Esophagus mucosa (tissue), 1 donor: ENCODE measurements at places on chromosomes 5 and 9. TPM values are rescaled to one million over a fixed set of nuclear protein-coding genes. Genes with fewer than 3 reads are reported as not detected.

DNA sequence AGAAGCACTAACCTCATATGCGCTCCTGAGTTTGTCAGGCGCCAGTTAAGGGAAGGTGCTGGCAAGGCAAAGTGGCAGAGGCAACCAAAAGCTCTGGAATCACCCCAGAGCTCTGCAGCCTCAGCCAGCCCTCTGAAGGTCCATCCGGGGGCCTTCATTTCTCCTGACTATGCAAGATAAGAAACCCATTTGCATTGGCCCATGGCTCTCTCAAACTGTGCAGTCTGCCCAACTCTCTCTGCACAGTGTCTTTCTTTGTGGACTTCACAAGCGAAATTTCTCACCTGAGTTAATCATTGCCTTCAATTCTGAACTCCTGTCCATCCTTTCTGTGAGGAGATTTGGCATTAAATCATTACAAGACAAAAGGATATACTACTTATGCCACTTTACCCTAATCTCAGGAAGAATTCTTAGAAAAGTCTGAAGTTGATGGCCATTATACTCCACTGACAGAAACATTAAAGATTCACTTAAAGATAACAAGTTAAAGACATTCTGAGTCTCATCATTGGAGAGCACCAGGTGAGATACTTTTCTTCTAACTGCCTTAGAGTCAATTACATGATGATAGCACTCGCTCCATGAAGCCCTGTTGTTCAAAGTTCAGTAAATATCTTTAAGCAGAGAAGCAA is 235.6 kb downstream of the SPOCK1 start:
- ATAC-seq, result no peak

DNA sequence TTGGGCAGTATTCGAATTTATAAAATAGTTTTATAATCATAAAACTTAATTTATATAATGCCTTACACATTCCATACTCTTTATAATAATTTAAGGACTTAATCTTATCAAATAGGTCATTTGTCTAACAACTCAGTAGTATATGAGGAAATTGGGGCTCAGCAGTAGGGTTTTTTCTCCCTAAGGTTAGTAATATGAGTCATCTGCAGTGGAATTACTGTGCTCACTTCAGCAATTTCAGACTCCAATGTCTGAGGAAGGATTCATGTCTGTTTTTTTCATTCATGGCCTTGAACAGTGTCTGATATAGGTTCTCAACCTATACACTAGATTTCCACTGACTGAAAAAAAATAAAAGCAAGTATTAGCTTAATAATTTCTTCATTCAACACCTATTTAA is 7.4 kb downstream of the DMRTA1 start:
- ATAC-seq, result no peak

DNA sequence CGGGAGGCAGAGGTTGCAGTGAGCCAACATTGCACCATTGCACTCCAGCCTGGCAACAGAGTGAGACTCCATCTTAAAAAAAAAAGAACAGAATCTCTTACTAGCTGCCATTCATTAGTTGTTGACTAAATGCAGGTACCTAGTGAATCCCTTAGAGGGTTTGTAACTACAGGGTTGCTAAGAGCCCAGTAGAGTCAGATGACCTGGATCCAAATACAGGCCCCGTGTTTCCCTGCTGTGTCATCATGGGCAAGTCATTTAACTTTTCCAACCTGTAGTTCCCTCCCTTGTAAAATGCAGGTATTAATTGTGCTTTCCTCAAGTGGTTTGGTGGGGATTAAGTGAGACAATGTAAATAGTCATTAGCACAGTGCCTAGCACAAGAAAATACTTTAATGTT is 32.8 kb downstream of the PLAC8L1 start:
- peak; percentile 62 for ATAC-seq

GRCh38 chr9:124197177-124198095 is 60.3 kb upstream of the NEK6 start:
- peak; percentile 70 for ATAC-seq

GRCh38 chr9:129282731-129283211 is 104.7 kb upstream of the IER5L start:
- ATAC-seq, result no peak

- no peak for ATAC-seq
These were observed 18.3 kb downstream of the RANBP17 start for GRCh38 chr5:170880084-170880483.

DNA sequence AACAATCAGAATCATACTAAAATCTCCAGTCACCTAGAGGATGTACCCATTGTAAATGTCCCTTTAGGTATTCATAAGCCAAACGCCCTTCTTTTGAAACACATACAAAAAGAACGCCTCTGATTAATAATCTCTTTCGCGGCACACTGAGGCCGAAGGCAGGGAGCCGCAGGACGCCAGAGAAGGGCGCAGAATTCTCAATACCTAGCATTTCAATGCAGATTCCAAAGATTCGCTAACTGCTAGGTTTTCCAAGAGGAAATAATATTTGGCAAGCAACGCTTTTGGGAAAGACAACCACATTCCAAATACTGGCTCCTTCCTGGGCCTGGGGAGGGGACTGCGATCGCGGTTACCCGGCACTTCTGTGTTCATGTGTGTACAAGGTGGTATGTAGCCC is 203.3 kb downstream of the MEF2C start:
- no peak for ATAC-seq

DNA sequence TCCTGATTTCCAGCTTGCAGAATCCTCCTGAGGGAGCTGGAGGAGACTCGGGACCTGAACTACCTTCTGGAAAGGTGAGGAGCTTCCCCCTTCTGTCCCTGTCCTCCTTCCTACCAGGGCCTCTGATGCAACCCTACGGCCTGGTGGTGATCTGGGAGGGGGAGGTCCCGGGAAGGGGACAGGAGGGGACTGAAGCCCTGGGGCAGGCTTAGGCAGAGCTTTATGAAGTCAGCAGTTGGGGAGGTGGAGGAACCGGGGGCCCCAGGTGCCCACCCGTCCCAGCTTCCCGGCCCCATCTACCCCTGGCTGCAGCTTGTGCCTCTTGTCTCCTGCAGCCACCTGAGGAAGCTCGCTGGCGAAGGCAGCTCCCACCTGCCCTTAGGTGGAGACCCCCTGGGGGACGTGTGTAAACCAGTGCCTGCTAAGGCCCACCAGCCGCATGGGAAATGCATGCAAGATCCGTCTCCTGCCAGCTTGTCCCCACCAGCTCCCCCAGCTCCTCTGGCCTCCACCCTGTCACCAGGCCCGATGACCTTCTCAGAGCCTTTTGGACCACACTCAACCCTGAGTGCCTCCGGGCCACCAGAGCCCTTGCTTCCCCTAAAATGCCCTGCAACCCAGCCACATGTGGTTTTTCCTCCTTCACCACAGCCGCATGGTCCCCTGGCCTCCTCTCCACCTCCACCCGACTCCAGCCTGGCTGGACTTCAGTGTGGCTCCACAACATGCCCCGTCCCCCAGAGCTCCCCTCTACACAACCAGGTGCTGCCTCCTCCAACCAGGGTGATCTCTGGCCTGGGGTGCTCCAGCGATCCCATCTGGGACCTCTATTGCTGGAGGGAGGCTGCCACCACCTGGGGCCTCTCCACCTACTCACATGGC is 2.1 kb downstream of the SPATA31E1 start:
- ATAC-seq, result no peak

DNA sequence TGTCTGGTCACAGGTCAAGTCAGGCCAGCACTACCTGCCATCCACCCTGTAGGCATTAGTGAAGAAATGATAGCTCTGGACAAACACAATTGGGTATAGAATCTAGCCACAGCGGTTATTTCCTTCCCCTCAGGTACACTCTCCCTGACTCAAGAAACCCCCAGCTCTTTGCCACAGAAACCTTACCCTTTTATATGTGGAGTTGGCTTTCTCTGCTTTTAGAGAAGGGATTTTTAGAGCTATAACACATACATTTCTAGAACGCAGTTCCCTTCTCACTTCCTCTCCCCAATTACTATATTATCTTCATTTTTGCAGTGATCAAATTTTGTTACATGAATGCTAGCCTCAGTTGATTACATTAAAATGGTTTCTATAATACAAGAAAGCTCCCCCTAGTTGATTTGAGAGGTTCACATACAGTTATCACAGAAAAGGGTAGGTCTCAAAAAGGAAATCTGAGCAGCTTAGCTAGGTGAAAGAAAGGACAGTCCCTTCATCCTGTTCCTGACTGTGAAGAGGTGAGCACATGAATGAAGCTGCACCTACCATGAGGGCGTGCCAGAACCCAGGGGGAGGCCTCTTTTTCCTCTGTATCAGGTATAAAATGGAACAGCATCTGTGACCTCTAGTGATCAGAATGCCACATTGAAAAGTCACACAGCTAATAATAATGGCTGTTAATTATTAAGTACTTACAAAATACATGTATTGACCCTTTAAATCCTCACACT is 425.6 kb downstream of the KIAA0825 start:
- ATAC-seq, result no peak

DNA sequence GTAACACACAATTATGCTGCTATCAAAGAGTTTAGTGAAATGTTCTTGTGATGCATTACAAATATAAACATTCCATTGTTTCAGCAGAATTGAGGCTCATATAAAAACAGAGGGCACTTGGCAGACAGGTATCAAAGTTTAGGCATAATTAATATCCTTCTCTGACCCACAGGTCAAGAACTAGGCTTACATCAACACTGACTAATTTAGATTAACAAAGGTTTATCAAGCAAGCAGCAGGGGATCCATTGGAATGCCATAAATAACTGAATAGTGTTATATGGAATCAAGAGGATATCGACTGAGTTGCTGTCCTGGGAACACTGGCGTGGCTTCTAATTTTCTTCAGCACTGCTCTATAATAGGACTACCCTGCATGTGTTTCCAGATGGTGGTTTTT is 414.5 kb upstream of the ARRDC3 start:
- no peak for ATAC-seq

DNA sequence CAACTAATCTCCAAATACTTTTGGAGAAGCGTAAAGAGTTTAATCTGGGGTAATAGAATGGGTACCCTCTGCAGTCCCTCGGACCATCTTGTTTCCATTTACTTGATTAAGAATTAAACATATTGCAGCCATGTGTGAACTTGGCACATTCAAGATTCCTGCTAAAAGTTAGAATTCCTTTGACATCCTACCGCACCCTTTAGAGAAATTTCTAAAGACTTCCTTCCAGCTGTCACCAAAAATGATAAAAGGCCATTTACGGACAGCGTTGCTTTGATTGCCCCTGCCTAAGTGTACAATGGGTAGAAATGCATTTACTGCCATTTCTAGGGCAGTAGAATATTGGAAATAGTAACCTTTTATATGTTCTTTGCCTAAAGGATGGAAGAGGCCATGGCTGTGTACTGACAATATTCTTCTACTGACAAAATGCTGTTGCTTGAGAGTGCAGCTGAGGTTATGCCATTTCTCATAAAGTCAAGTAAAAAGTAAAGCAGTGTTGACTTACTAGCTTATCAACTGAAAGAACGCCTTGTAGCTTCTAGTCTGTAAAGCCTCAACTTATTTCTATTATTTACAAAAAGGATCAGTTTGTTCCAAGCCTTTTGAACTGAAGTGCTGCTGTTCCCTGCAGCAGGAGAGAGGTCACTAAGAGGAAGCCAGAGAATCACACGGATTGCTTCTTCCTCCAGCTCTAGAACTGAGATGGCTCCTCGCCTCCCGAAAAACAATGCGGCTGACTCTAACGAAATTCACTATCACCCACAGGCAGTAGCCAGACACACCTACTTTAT is 139.8 kb upstream of the BASP1 start:
- no peak for ATAC-seq

GRCh38 chr5:80568251-80568650 is 1.8 kb downstream of the ANKRD34B start:
- no peak for ATAC-seq

DNA sequence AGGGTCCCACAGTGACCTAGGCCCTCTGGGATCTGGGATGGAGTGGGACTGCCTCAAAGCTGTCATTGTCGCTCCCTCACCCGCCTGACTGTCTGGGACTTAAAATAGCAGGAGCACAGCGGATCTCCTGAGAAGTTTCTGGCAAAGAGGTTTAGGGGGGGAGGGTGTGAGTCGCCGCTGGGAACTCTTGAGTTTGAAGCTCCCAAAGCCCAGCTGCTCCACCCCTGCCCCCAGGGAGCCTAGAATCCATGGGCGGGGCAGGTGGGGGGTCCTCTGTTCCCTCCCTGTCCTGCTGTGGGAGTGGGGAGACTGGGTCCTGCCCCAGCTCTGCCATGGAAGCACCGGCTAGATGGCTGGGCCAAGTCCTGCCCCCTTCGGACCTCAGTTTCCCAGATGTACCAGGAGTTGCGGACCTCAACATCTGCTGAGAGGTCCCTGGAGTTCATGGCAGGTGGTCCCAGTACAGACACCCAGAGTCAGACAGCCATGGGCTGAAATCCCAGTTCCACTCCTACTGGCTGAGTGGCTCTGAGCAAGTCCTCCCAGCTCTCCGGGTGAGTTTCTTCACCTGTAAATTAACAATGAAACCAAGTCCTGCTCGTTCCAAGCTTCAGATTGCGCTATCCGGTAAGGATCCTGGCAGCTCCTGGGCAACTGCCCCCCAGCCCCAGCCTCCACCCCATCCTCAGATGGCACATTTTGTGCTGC is 985 bp upstream of the WDR38 start:
- no peak for ATAC-seq

GRCh38 chr5:3600106-3601060 is 4.8 kb downstream of the IRX1 start:
- no peak for ATAC-seq

DNA sequence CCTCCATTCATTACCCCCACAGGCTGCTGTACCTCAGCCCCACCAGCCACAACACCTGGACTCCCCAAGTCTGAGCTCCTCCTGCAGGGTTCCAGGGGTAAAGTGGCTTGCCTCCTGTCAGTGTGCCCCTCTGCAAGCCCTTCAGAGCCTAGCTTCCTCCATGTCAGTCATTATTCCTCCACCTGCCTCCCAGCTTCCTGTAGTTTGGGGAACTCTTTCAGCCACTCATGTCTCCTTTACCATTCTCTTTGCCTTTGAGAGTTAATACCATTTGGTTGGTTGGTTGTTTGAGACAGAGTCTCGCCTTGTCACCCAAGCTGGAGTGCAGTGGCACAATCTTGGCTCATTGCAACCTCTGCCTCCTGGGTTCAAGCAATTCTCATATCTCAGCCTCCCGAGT is 36.2 kb downstream of the IRF1 start:
- ATAC-seq, result no peak

GRCh38 chr5:162956570-162956969 is 480.8 kb upstream of the CCNG1 start:
- no peak for ATAC-seq

DNA sequence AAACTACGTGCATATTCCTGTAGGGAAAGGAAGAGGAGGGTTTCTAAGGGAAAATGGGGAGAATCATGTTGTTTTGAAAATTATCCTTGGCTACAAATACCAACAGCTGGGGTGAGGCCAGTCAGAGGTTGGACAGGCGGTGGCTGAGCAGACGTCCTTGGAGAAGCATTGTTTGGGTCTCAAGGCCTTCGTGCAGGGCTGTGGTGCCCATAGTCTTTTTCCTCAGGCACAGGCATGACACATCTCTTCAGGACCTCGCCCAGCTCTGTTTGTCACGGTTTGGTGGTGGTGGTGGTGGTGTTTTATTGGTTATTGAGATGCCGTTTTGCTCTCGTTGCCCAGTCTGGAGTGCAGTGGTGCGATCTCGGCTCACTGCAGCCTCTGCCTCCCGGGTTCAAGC is 27.8 kb upstream of the EGFL7 start:
- peak; percentile 65 for ATAC-seq

ADRA1B gene
- total RNA-seq, result not detected

PAX5 gene
- total RNA-seq, result 0.44 TPM

SCGB3A2 gene
- not detected for total RNA-seq

CARD9 gene
- total RNA-seq, result 0.80 TPM

LCN9 gene
- total RNA-seq, result not detected

BTNL9 gene
- 2.5 TPM for total RNA-seq

PCA3 gene
- not detected for total RNA-seq

ANKRD20A1 gene
- 5.9 TPM for total RNA-seq
